Breast epithelium (tissue), 4 donors: ENCODE measurements at places on chromosomes 11 and 22. TPM values are rescaled to one million over a fixed set of nuclear protein-coding genes. Genes with fewer than 3 reads are reported as not detected.
A peak's percentile ranks its signal among the peaks of the same experiment; 100 is the strongest.

DNA sequence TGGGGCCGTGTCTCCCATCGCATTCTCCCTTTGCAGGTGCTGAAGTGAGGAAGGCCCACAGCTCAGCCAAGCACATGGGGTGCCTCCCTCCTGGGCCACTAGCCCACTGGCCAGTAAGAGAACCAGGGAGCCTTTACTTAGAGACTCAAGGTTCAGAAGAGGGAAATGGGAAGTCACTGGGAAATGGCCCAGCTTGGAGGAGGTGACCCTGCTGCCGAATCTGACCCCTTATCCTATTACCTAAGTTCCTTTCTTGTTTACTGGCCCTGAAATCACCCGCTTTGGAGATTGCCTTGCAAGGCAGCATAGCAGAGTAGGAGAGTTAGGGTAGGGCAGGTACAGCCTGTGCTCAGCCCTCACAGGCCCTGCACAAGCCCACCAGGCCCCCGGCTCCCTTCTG, 24.4 kb downstream of the UPB1 start:
- H3K27ac ChIP-seq = no peak overlapping the region
- H3K36me3 ChIP-seq = no peaks in the 10 kb centered on the region
- no peak overlapping the region for H3K4me3 ChIP-seq

OR51E2 gene
- total RNA-seq = not detected

ANKK1 gene
- 1.4 TPM for total RNA-seq

GRCh38 chr11:125141178-125141577, 23.4 kb upstream of the PKNOX2 start:
- H3K27ac ChIP-seq = no peak overlapping the region
- peaks cover 13% of the 10 kb centered on the region for H3K27me3 ChIP-seq
- H3K36me3 ChIP-seq = no peaks in the 10 kb centered on the region
- H3K4me1 ChIP-seq = no peaks in the 10 kb centered on the region

DNA sequence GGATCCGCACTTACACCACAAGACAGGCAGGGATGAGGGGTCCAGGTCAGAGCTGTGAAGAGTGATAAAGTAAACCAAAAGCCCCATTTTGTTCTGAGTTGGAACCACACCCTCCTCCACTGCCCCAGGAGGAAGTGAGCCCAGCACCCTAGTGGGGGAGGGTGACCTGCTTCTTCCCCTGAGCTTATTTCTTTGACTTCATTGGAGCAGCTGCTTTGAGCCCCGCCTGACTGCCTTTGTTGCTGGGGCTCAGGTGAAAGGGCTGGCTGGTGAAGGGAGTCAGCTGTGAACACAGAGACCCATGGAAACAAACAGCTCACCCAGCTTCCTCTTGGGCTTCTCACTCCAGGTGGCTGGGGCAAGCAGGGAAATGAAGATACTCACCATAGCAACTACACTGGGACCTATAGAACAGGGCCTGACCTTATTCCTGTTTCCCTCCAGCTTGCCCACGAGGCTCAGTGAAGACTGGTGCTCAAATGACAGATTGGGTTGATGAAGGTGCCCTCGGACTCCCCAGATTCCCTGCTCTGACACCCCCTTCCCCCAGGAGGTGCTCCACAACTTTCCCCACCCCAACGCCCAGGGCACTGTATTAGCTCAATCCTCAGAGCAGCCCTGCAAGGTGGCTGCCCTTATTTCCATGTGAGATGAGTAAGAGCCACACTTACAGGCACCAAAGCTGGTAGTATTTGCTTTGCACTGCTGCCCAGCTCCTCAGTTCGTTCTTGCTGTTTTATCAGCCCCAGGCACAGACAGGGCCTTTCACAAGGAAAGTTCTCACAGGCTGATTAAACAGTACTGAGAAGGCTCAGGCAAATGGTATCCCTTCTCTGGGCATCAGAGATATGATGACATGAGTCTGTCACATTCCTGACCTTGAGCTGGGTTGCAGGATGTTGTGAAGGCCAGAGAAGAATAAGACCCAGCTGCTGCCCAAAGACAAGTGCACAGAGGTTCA, 2.4 kb downstream of the UCP2 start:
- no peaks in the 10 kb centered on the region for H3K4me1 ChIP-seq
- peak overlapping the region; percentile 36 for H3K27ac ChIP-seq
- no peaks in the 10 kb centered on the region for H3K27me3 ChIP-seq

GRCh38 chr11:86491027-86491426, 116.3 kb downstream of the CCDC81 start:
- no peak for DNase-seq
- no peaks in the 10 kb centered on the region for H3K27me3 ChIP-seq

P2RY6 gene
- 1.6 TPM for total RNA-seq

DNA sequence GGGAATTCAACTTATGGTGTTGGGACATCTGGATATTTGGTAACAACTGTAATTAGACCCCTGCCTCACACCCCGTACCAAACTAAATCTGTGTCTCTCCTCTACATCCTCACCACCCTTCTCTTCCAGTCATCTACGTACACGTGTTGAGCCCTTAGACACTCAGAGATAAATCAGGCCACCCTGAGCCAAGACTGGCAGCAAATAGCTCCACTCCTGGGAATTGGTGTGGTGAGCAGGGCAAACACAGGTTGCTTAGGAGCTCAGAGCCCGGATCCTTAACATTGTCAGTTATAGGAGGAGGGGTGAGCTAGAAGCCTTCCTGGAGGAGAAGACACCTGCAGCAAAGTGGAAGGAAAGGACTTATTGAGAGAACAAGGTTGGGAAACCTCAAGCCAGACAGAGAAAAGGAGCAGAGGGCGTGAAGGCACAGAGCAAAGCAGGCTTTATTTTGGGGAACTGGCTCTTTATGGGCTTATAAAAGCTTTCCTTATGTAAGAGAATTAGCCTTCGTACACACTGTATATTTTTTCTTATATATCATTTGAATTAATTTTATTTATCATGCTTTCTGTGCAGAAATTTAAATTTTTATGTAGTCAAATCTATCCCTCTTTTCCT, 36.9 kb upstream of the KLHL35 start:
- H3K27ac ChIP-seq = no peak overlapping the region
- no peak overlapping the region for H3K4me3 ChIP-seq
- DNase-seq = no peak

TTC17 gene
- 105 TPM for total RNA-seq

- no peak overlapping the region for H3K27ac ChIP-seq
- H3K27me3 ChIP-seq = no peaks in the 10 kb centered on the region
- no peaks in the 10 kb centered on the region for H3K4me1 ChIP-seq
- no peak overlapping the region for H3K4me3 ChIP-seq
- peaks cover 6% of the 10 kb centered on the region for H3K36me3 ChIP-seq
- DNase-seq = no peak
These were observed 26.8 kb upstream of the PHLDA2 start for GRCh38 chr11:2955906-2956476.

- peak; percentile 78 for DNase-seq
- H3K36me3 ChIP-seq = no peaks in the 10 kb centered on the region
- peak overlapping the region; percentile 85 for H3K4me3 ChIP-seq
- H3K4me1 ChIP-seq = no peaks in the 10 kb centered on the region
These were observed 70.2 kb upstream of the PPARA start for GRCh38 chr22:46079861-46080821.

DNA sequence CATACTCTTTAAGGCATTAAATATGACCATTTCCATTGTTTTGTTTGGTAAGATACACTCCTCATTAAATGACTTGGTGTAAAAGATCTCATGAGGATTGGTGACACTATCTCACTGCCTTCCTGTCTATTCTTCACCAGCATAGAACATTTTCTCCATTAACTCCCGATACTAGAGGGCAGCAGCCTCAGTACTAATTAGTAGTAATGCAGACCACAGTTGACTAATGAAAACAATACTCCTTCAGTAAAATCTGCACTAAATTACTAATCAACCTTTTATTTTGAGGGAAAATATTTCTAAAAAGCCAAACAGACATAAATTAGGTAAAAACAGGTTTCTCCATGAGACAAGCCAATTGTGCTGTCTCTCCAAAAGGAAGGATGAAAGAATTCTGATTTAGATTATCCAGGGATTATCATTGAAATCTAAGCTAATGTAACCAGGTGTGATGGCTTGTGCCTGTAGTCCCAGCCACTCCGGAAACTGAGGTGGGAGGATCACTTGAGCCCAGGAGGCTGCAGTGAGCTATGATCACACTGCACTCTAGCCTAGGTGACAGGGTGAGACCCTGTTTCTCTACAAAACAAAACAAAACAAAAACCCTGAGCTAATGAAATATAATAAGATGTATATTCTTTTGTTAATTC, 9.4 kb downstream of the PGM2L1 start:
- DNase-seq = no peak
- no peak overlapping the region for H3K4me3 ChIP-seq
- no peaks in the 10 kb centered on the region for H3K27me3 ChIP-seq

DNA sequence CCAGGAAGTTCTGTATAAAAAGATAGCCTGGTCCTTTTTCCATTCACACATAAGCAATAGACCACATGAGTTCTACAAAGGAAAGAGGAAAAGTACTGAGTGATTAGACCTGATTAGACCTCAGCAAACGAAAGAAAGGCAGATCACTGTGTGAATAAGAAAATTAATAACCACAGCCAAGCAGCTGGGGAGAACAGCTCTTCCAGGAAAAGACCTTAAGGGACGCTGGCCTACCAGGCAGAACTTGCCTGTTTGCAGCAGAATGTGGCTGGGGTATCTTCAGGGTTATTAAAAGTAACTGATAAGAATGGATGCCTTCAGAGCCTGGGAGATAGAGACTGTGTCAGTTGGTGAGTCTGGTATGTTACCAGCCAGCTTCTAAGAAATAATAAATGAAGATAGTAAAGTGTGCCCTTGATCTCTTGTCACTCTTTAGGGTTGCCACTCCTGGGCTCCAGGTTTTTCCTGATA, 172.9 kb downstream of the DBX1 start:
- H3K36me3 ChIP-seq = no peaks in the 10 kb centered on the region
- DNase-seq = no peak
- no peaks in the 10 kb centered on the region for H3K4me1 ChIP-seq
- no peaks in the 10 kb centered on the region for H3K27me3 ChIP-seq

DNA sequence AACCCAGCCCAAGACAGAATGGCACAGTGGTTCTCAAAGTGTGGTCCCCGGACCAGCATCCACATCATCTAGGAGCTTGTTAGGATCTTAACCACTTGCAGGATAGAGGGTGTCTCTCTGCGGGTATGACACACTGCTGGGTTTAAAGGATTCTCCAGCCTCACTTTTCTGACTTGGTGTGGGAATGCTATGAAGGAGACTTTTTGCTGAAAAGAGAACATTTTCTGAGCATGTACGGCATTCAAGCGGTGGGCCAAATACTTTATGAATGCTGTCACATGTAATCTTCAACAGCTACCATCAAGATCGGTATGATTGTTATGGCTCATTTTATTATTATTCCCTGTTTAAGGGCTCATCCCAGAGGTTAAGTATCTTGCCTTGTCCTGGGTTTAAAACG, 1.8 kb upstream of the CD82 start:
- no peaks in the 10 kb centered on the region for H3K36me3 ChIP-seq
- H3K27me3 ChIP-seq = no peaks in the 10 kb centered on the region
- H3K4me1 ChIP-seq = peaks cover 9% of the 10 kb centered on the region
- no peak for DNase-seq
- H3K27ac ChIP-seq = peak overlapping the region; percentile 98

DNA sequence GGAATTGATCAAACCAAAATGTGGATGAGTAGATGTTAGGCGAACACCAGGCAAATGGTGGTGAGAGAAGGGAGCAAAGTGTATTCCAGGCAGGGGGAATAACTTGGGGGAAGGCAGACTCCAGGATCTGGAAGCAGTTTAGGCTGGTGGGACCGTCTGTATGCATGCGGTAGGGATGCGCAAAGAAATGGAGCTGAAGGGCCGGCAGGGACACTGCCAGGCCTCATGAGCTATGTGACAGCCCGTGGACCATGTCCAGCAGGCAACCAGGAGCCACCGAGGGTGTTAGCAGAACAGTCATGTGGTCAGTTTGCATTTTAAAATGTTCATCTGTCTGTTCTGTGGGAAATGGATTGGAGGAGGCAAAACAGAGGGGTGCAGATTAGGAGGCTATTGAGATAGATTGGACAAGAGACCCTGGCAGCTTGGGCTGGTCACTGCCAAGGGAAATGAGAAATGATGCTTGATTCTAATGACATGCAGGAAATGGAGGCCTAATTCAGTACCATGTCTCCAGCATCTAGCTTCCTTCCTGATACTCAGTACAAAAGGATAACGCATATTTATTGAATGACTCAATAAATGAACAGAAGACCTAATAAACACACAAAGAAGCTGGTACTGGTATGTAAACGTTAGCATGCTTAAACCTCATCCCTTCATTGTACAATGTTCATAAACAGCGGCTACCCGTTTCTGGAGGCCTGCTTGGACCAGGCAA, 412.4 kb downstream of the BUD13 start:
- no peaks in the 10 kb centered on the region for H3K36me3 ChIP-seq
- H3K27ac ChIP-seq = no peak overlapping the region
- H3K27me3 ChIP-seq = no peaks in the 10 kb centered on the region
- no peak for DNase-seq
- H3K4me1 ChIP-seq = no peaks in the 10 kb centered on the region

DNA sequence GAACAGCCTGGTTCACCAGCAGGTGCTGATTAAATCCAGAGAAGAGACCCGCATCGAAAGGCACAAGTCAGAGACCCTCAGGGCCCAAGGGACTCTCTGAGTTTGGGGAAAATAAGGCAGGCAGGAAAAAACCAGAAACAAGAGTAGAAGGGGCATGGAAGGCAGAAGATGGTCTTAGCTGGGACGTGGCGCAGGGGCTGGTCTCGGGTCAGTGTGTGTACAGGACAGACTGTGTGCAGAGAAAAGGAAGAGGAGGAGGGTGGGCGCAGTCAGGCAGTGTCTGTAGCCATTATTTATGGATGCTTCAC, 31.3 kb downstream of the PPP2R1B start:
- H3K36me3 ChIP-seq = no peaks in the 10 kb centered on the region
- H3K27ac ChIP-seq = peak overlapping the region; percentile 96
- peaks cover 21% of the 10 kb centered on the region for H3K4me1 ChIP-seq
- H3K27me3 ChIP-seq = no peaks in the 10 kb centered on the region
- peak overlapping the region; percentile 52 for H3K4me3 ChIP-seq
- no peak for DNase-seq

DNA sequence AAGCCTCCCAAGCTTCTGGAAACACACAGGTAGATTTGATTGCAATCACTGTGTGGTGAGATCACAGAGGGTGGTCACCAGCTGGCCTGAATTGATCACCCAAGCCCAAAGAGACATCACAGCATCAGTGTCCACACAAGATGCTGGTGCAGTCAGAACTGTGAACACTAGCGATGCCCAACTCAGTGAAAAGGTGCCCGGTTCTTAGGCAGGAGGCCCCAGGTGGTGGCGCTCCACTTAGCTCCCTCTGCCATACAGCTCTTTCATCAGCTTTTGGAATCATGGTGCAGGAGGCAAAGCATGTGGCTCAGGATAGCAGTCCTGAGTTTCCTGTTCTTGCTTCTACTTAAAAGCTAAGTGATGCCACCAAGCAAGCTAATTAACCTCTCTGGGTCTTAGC, 11.1 kb downstream of the DGCR2 start:
- no peak overlapping the region for H3K27ac ChIP-seq
- no peak overlapping the region for H3K4me3 ChIP-seq
- no peaks in the 10 kb centered on the region for H3K36me3 ChIP-seq
- DNase-seq = no peak
